ENCODE measurements at places on chromosomes 6 and 20.

DNA sequence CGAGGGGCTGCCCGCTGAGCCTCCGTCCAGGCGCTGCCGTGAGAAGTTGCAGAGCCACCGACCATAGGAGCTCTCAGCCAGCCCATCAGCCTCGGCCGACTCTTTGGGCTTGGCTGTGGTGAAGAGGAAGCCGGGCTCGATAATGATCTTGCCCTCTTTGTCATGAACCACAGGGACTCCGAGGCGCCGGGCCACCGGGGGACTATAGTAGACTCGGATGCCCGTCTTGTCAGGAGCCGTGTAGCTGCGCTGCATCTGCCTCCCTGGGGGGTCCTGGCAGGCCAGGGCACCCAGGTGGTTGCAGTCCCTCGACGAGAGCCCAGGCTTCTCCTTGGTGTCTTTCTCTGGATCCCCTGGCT, 20.5 kb upstream of the DSN1 start:
- ATAC-seq: no peak

DNA sequence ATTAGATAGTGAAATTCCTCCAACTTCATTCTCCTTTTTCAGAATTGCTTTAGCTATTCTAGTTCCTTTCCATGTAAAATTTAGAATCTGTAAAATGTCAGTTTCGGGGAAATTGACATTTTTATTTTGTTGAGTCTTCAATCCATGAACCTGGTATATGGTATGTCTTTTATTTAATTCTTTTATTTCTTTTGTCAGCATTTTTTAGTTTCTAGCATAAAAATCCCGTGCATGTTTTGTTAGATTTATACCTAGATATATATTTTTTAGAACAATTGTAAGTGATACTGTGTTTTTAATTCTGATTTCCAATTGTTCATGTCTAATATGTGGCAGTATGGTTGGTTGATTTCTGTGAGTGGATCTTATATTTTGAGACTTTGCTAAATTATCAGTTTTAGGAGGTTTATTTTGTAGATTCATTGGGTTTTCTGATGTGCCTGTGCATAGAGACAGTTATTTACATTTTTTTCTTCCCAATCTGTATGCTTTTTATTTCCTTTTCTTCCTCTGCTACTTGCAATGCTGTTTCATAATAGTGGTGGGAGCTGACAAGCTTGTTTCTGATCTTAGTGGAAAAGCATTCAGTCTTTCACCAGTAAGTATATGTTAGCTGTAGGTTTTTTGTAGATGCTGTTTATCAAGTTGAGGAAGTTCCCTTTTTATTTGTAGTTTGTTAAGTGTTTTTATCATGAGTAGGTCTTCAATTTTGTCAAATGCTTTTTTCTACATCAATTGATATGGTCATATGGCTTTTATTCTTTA, 13.7 kb downstream of the TAB2 start:
- ATAC-seq: no peak

DNA sequence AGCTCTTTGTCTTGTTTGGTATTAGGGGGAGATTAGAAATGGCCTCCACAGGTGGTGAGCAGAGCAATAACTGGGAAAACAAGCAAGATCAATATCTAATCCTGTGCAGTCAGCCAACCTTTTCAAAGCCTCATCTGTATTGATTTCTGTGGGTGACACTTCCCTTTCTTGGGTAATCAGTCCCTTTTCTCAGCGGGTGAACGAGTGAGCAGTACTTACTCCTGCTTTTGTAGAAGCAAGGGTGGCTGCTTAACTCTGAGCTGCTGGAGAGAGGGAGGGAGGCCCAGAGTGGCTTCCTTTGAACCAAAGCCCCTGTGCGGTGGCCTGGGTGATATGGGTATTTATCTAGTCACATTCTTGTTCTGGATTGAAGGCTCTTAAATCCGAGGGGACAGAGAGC, 254.8 kb upstream of the CHD6 start:
- no peak for ATAC-seq

- ATAC-seq: no peak
Observed at GRCh38 chr6:129309154-129309553, 400.8 kb downstream of the ARHGAP18 start.

GRCh38 chr6:20866935-20867703, 332.9 kb downstream of the CDKAL1 start:
- ATAC-seq: no peak

DNA sequence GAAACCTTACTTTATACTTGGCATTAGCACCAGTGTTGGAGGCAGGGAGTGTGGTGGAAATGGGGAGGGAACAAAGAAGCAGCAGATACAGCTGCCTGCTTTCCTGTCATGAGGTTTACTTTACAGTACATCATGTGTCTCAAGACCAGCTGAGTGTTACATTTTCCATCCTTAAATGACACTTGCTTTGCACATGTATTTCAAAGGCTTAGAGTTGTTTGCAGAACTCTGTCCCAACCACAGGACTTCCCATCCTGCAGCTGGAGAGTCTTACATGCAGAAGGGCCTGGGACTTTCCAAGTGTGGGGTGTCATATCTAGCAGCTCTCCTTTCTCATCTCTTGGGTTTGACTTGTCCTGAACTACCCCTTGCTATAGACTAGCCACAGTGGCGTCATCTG, 395.9 kb downstream of the DHX35 start:
- ATAC-seq: no peak

DNA sequence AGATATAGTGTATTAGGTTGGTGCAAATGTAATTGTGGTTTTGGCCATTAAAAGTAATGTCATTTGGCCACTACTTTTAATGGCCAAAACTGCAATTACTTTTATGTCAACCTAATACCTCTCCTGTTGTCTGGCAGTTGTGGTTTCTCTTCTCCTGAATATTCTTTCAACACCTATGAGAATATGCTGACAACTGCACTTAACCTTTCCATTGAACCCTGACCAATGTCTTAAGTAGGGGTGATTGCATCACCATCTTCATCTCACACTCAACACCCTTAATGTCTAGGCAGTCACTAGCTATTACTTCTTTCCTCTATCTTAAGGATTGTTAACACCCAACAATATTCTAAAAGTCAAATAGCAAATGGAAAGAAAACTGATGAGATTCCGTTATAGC, 200.5 kb upstream of the HSF2 start:
- no peak for ATAC-seq

GRCh38 chr20:49496553-49497397, 14.3 kb upstream of the KCNB1 start:
- ATAC-seq: no peak

DNA sequence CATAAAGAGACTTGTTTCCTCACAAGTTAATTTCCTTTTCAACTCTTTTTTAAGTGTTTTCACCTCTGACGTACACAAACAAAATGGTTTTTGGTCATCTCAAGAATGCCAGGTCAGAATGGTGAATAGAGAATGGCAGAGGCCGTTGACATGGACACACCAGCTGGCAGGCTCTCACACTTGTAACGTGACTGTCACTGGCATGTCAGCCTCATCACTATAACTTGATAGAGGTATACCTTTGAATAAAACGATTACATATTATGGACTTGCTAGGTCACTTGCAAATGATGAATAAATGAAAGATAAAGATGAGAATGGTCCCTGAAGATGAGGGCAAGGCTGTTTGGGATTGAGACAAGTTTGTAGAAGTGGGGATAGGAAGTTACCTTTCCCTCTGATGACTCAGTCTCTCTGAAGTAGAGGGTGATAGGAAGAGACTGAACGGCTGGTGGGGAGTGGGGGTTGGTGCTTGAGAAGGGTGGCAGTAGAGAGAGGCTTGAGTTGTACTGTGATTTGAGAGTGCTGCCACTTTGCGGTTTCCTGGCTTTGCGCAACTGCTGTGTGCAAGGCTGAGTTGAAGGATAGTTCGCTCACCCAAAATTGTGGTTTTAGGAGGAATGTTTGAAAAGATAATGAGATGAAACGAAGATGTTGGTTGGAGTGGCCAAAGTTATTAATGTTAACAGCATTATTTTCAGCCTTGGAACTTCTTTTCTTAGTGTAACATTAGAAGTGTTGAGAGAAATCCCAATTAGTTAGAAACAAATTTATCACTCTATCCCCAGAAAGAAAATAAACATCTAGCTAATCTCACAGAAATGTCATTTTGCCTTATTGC, 30.3 kb downstream of the TBPL1 start:
- ATAC-seq: no peak

GRCh38 chr20:49455691-49456090, 26.8 kb downstream of the KCNB1 start:
- ATAC-seq: no peak

All from SK-N-SH treated with all-trans-retinoic acid at 6 μM for 48 hours (cell line).